GM23248 (cell line): ENCODE measurements at places on chromosomes 5 and 9. TPM values are rescaled to one million over a fixed set of nuclear protein-coding genes. Genes with fewer than 3 reads are reported as not detected.

GRCh38 chr5:61010467-61011454, 65.8 kb downstream of the NDUFAF2 start:
- DNase-seq, result peak; percentile 28

DNA sequence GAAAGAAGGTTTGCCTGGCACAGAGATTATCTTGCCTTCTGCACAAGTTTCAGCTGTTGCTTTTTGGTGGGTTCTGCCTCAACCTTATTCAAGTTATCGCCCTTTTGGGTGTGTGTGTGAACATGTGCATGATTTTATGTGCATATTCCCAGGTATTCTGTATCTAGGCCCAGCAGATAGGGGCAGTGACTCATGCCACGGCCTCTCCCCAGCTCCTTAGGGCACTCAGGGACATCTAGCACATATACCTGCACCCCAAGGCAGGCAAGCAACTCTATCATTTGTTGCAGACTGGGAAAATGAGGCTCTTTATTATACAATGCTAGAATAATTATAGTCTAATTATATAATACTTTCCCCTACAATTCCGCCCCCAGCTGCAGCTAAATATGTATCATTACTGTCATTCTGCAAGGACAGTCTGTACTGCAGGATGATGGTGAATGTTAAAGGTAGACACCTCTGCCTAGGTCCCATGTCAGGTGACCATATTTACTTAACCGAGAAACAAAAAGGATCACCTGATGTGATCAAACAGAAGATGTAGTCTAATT, 128.9 kb downstream of the PDE8B start:
- no peak for DNase-seq

GRCh38 chr5:141957367-141957996, 520 bp downstream of the PCDH12 start:
- no peak for DNase-seq

DNA sequence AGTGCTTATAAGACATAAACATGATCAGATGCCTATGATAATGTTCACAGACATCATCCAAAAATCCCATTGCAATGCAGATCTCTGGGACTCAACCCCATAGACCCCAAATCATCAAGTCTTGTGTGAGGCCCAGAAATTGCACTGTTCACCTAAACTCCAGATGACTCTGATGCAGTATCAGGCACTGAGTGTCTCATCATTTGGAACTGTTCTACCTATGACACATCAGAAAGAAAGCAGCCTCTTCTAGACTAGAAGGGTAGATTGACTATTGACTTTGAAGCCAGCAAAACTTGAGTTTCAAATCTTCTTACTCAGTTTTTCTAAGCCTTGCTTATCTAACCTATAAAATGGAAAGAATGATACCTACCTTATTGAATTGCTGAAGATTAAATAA, 58.7 kb upstream of the PAPPA start:
- DNase-seq, result peak; percentile 76

DNA sequence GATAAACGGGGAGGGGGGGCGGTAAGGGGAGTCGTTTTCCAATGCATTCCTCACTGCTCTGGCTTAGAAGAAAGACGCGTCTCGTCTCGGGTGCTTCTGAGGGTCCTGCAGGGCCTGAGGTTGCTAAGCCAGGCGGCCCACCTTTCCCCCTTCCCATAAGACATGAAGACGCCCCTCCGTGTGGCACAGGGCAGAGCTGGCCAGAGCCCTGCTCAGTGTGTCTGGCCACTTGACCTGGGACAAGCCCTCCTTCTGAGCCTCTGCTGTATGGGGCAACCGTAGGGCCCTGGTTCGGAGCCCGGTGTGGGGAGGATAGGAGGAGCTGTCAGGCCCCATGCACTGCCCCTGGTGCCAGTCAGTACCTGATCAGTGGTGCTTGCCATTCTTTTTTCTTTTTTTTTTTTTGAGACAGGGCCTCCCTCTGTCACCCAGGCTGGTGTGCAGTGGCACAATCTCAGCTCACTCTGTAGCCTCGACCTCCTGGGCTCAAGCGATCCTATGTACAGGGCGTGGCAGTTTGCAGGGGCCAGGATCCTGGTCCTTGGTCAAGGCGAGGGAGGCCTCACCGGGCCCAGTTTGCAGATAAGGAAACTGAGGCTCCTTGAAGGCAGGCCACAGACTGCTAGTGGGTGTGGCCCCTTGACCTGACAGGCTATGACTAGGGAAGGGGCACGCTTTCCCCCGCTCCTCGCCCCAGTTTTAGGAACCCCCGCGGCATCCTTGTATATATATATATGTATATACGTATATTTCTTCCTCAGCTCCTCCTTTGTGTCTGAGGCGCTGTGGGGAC, 172.3 kb upstream of the IER5L start:
- DNase-seq, result no peak

DNA sequence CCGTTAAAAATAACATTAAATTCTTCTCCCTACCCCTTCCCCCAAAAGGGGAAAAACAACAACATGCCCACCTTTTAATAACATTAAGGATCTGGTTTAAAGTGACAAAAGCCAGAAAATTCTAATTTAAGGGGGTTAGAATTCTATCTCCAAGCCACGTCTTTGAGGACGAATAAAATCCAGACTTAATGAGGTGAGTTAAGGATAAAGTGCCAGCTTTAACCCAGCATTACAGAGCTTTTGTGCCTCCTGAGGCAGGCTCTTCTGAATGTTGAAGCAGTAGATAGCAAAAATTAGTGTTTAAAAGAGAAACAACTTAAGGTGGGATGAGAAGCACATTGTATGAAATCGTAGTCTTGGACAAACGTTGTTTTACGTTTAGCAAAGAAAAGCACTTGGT, 329.0 kb upstream of the MPDZ start:
- no peak for DNase-seq

DNA sequence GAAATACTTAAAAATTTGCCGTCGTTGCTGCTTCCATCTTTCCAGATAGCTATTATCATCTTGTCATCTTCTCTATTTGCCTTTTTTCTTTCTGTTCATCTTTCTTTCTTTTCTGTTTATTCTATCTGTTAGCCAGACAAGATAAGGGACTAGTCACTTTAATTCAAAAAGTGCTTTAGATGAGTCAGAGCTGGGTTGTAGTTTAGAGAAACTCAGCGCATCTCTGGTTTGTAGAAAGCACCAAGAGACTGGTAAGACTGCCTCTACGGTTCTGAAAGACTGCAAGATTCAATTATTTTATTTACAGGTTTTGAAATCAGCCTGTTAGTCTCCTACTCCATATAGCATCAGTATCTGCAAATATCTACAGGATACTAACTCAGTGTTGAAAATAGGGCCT, 562.8 kb upstream of the RIOK2 start:
- no peak for DNase-seq

- DNase-seq, result no peak
Observed at GRCh38 chr5:2688586-2688985, 62.9 kb downstream of the IRX2 start.

DNA sequence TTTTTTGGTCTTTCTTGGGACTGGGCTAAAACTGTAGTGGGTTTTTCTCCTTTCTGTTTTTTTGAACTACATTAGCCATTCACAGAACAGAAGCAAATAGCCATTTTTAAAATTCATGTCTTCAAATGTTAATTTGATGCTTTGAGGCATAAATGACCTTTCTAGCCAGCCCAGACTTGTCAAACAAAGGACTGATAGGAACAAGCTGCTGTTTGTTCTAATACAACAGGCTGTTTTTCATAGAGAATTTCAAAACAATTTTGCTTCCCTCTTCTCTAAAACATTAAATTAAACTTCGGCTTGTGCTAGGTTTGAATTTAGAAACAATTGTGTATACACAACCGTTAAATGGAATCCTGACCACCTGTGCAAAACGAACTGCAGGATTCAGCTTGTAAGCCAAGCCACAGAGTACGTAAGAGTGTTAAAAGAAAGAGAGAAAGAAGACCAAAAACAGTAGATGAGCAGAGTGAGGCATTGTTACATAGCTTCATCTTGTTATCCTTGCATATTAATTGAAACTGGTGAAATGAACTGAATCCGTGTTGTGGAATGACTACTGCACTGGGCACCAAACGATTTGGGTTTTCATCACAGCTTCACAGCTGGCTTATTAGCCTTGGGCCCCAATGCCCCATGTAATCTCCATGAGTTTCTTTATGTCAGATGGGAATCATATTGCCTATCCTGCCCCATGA, 100.0 kb downstream of the ZSWIM6 start:
- DNase-seq, result no peak

GRCh38 chr5:143398451-143399237, 4.8 kb downstream of the NR3C1 start:
- DNase-seq, result peak; percentile 54

DNA sequence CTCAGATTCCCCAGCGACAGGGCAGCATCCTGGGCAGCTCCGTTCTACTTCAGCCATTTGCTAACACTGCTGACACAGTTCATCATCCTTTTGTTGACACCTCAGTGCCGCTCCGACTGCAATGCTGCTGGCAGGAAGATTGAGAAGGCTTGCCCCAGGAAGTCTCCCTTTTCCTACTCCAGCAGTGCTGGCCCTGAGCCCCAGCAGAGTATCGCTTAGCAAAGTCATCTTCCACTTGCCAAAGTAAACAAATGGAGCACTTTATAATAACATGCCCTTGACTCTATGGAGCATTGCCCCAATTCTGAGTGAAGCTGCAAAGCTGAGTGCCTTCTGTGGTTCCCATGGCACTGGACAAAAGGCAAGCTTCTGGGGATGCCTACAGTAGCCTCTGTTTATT, 32.2 kb downstream of the PRLR start:
- DNase-seq, result peak; percentile 76

DNA sequence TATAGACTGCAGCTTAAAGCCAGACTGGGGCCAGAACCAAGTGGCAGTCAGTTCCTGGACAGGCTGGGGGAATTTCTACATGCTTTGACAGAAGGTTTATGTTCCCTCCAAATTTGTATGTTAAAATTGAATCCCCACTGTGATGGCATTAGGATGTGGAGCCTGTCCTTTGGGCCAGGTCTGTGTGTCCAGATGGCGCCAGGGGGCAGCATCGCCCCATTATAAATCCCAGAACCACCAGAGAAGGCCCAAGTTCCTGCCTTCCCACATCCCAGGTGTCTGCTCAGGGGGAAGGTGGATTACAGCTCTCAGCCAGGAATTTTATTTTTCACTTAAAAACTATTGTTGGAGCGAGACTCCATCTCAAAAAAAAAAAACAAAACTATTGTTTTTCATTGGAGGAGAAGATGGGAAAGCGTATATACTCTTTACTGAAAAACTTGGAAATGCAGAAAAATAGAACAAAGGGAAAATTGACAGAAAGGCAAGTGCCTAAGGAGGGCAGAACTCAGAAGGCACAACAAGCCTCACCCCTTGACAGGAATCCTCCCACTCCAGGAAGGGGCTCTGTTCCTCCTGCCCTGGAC, 5.0 kb downstream of the IL3 start:
- DNase-seq, result peak; percentile 81

The KCNV2 gene
- total RNA-seq, result not detected in 2 replicates

The ZDHHC12 gene
- total RNA-seq, result 48.1 and 65.1 TPM in 2 replicates

The NMUR2 gene
- total RNA-seq, result not detected in 2 replicates

The PDCD1LG2 gene
- total RNA-seq, result 34.7 and 36.8 TPM in 2 replicates

The PCDHA7 gene
- total RNA-seq, result not detected in 2 replicates

The CD274 gene
- total RNA-seq, result 4.2 and 4.3 TPM in 2 replicates

The PCDHGC4 gene
- 0.38 and 0.54 TPM in 2 replicates for total RNA-seq

The GGTA1 gene
- total RNA-seq, result not detected in 2 replicates

The GABRA1 gene
- not detected in 2 replicates for total RNA-seq

The TMEM174 gene
- total RNA-seq, result not detected in 2 replicates
